ENCODE measurements at places on chromosomes 2 and 18. TPM values are rescaled to one million over a fixed set of nuclear protein-coding genes. Genes with fewer than 3 reads are reported as not detected.

The AOX1 gene
- 0.69 TPM for total RNA-seq

The FOXI3 gene
- not detected for total RNA-seq

The RUFY4 gene
- 0.76 TPM for total RNA-seq

The MAL gene
- 59.2 TPM for total RNA-seq

The TCF7L1 gene
- total RNA-seq = not detected

The DNER gene
- total RNA-seq = not detected

The GDF7 gene
- total RNA-seq = not detected

The CNTNAP5 gene
- total RNA-seq = not detected

The CRYGD gene
- not detected for total RNA-seq

The CHRNG gene
- total RNA-seq = not detected

- H3K4me3 ChIP-seq = no peak overlapping the region
- H3K27ac ChIP-seq = no peak overlapping the region
- peaks cover 10% of the 10 kb centered on the region for H3K27me3 ChIP-seq
Measured at GRCh38 chr18:25896178-25896780, 194.1 kb downstream of the SS18 start.

DNA sequence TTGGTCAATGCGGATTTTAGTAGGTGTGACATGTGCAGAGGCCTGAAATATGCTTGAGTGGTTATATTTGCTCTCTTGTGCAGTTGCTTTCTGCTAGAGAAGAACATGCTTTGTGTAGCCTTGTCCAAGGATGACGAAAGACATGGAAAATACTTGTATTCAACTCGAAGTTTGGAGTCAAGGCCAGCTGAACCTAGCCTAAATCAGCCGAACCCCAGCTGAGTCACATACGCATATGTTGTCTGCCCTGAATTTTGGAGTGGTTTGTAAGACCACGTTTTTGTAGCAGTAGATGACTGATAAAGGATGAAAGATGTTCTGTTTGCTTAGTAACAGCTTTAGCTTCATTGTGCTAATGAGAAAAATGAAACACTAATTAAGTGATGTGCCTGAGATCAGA lies 22.5 kb upstream of the SPAG16 start:
- no peak overlapping the region for H3K4me3 ChIP-seq
- H3K27ac ChIP-seq = no peak overlapping the region
- H3K4me1 ChIP-seq = no peaks in the 10 kb centered on the region
- no peaks in the 10 kb centered on the region for H3K36me3 ChIP-seq
- no peaks in the 10 kb centered on the region for H3K27me3 ChIP-seq

DNA sequence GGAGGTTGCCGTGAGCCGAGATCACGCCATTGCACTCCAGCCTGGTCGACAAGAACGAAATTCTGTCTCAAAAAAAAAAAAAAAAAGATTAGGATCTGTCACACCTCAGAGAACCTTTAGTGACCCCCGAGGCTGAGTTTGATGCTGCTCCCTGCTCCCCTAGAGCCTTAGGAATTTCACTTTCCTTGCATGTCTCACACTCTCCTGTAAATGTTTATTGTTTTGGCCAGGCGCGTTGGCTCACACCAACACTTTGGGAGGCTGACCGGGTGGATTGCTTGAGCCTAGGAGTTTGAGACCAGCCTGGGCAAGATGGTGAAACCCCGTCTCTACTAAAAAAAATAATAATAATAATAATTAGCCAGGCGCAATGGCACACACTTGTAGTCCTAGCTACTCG lies 31.5 kb downstream of the SRSF7 start:
- peaks cover 62% of the 10 kb centered on the region for H3K4me1 ChIP-seq
- H3K36me3 ChIP-seq = peaks cover 46% of the 10 kb centered on the region
- H3K27me3 ChIP-seq = no peaks in the 10 kb centered on the region
- no peak for DNase-seq
- H3K4me3 ChIP-seq = no peak overlapping the region
- H3K27ac ChIP-seq = no peak overlapping the region

DNA sequence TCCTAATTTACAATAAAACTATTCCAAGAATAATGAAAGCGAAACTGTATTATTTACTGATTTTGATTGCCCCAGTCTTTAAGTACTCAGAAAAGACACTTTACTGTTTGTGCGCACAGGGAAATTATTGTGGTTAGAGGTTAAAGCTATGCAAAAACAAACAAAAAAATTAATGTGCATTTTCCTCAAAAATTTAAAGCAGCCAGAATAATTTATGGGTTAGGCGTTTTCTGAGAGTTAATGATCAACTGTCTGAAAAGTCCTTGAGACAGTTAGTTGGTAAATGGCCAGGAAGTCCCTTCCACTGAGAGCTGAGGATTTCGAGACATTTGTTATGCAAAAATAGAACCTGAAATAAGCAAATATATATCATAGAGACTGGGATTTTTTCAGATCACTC lies 143.3 kb downstream of the IRS1 start:
- H3K4me1 ChIP-seq = peaks cover 13% of the 10 kb centered on the region
- H3K27me3 ChIP-seq = peaks cover 1% of the 10 kb centered on the region
- H3K4me3 ChIP-seq = no peak overlapping the region
- H3K36me3 ChIP-seq = no peaks in the 10 kb centered on the region

DNA sequence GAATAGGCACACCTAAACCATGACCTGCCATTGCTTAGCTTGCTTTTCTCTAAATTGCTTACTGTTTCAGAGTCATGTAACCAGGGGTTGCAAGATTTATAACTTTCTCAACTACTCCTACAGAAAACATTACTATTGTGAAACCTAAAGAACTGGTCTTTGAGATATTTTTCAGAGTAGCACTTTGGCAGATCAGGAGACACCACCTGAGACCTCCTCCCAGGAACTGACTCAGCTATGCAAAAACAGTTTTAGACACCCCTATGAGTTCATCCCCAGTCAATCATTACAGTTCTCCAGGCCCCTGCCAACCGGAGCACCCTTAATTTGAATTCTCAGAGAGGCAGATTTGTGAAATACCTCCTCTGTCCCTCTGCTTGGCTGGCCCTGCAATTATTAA lies 80.3 kb downstream of the MBOAT2 start:
- peaks cover 1% of the 10 kb centered on the region for H3K27me3 ChIP-seq
- H3K36me3 ChIP-seq = no peaks in the 10 kb centered on the region
- no peak overlapping the region for H3K4me3 ChIP-seq
- no peak for DNase-seq
- H3K27ac ChIP-seq = no peak overlapping the region

- peaks cover 6% of the 10 kb centered on the region for H3K27me3 ChIP-seq
- no peak for DNase-seq
- no peak overlapping the region for H3K4me3 ChIP-seq
- no peaks in the 10 kb centered on the region for H3K36me3 ChIP-seq
- no peak overlapping the region for H3K27ac ChIP-seq
Measured at GRCh38 chr2:48532824-48533223, 2.9 kb downstream of the STON1 start.

GRCh38 chr2:12047761-12048160 lies 301.3 kb downstream of the LPIN1 start:
- no peak overlapping the region for H3K27ac ChIP-seq
- H3K27me3 ChIP-seq = peaks cover 2% of the 10 kb centered on the region
- peaks cover 52% of the 10 kb centered on the region for H3K4me1 ChIP-seq
- DNase-seq = no peak
- no peak overlapping the region for H3K4me3 ChIP-seq

DNA sequence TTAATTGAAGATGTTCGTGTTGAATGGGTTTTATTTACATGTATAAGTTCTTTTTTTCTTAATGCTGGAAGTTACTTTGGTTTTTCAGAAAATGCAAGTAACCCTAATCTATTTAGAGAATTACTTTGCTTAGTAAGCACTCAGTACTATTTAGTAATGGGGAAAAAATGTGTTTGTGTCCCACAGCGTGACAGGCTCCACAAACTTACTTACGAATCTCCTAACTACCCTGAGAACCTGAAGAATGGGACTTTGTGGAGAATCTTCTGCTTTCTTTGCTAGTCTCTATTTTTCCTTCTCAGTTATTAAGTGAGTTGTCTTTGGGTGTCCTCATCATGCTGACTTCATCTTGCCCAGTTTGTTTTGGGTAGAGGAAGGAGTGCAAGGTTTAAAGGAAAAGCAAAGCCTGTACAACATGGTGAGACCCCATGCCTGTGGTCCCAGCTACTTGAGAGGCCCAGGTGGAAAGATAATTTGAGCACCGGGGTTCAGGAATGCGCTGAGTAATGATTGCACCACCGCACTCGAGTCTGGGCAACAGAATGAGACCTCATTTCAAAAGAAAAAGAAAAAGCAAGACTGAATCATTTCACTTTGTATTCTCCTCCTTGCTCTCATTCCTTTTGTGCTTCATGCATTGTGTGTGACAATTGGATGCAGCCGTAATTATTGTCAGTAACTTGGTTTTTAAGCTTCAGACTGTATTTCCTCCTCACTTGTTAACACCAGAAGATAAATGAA lies 10.2 kb downstream of the NEDD4L start:
- H3K27ac ChIP-seq = no peak overlapping the region
- H3K4me1 ChIP-seq = peaks cover 7% of the 10 kb centered on the region
- H3K36me3 ChIP-seq = no peaks in the 10 kb centered on the region
- no peak for DNase-seq
- no peak overlapping the region for H3K4me3 ChIP-seq

Measured in activated CD8-positive, alpha-beta T cell treated with anti-CD3 and anti-CD28 coated beads for 36 hours (primary cell).